NCI-H2029 (cell line): ENCODE measurements at places on chromosomes 5 and 9.
A peak's percentile ranks its signal among the peaks of the same experiment; 100 is the strongest.

GRCh38 chr5:120122703-120123102 lies 341.4 kb upstream of the PRR16 start:
- DNase-seq: no peak

DNA sequence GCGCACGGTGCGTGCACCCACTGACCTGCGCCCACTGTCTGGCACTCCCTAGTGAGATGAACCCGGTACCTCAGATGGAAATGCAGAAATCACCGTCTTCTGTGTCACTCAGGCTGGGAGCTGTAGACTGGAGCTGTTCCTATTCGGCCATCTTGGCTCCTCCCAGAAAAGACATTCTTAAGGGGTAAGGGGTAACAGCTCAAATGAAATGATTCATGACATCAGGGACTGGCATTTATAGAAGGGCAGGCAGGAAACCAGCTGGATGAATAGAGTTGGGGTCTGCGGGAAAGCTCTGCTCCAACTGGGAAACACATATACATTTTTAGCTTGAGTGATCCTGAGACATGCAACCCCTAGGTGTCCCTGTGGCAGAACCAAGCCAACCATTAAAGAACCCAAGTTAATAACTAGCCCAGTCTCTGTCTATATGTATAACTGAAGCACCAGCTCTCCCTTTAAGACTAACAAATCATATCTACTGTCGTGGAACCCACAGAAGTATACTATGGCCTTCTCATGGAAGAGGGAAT lies 119.3 kb downstream of the LMNB1 start:
- no peak for DNase-seq

DNA sequence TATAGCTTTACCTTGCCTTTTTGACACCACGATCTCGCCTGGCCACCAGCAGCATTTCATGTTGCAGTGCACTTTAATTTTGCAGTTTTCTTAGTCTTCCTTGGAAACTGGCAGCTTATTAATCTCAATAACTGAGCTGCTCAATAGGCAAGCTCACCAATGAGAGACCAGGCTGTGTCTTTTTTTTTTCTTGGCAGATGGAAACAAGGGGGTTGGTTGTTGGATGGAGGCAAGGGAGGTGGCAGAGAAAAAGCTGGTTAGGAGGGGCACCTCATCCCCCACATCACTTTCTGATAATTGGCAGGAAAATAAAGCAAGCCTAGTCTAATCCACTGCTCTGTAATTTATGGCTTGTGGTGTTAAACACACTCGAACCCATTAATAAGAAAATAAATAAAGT lies 324.5 kb upstream of the WWC1 start:
- no peak for DNase-seq

GRCh38 chr5:98839469-98840383 lies 66.3 kb downstream of the RGMB start:
- DNase-seq: peak; percentile 16

DNA sequence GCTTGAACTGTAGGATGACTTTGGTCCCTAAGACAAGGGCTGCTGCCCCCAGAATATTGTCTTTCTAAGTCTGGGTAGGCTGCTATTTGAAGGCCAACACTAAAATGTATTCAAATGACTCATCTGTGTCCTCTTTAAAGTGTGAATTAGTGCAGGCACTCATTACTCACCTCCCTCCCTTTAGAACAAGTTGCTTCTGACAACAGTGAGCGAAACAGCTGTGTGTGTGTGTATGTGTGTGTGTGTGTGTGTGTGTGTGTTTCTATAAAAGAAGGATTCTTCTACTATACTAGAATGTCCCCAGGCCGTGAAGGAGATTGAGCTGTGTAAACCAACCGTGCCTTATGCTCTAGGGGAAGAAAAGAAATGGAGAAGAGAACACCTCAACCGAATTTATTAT lies 1337.2 kb downstream of the PTPRD start:
- no peak for DNase-seq

GRCh38 chr5:136701191-136701590 lies 335.8 kb upstream of the TRPC7 start:
- DNase-seq: no peak

- DNase-seq: no peak
These were observed 5.6 kb downstream of the SPOUT1 start for GRCh38 chr9:128823903-128824406.

- DNase-seq: no peak
These were observed 10.2 kb downstream of the AQP3 start for GRCh38 chr9:33437205-33437604.
